Activated T-cell treated with anti-CD3 and anti-CD28 coated beads, Interleukin-2, amount 50 U/mL, for 48 hours (primary cell): ENCODE measurements at places on chromosomes 5 and 9.

DNA sequence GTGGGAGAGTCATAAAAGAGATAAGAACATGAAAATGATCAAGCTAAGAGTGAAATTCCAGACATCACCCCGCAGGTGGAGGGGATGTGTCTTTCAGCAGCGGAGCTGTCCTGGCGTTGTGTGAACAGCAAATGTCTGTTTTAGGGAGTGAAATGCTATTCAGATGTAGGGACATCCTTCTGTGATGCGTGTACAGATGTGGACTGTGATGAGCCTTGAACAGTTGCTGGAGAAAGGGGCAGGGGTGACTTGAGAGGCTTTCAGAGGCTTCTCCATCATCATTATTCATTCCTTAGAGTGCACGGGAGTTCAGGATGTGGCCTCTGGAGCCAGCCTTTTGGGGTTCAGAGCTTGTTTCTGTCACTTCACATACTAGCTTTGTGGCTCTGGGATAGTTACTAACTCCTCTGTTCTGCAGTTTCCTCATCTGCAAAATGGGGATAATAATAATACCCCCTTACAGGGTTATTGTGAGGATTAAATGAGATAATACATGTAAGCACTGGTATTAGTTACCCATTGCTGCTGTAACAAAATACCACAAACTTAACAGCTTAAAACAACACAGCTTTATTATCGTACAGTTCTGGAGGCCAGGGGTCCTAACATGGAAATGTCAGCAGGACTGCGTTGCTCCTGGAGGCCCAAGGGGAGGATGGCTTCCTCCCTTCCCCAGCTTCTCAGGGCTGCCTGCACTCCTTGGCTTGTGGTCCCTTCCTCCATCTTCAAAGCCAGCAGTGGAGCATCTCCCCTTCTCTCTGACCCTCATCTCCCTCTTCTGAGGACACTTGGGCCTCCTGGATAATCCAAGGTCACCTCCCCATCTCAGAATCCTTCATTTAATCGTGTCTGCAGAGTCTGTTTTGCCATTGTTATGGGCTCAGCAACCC, 9.4 kb downstream of the TRAF1 start:
- DNase-seq = no peak

GRCh38 chr9:10366171-10366779, 246.5 kb downstream of the PTPRD start:
- no peak for DNase-seq

- DNase-seq = no peak
These were observed 142.7 kb downstream of the ZSWIM6 start for GRCh38 chr5:61474746-61475145.

GRCh38 chr5:168400429-168401220, 85.6 kb upstream of the RARS1 start:
- no peak for DNase-seq

GRCh38 chr5:69312459-69313160, 20.0 kb downstream of the CCDC125 start:
- DNase-seq = no peak

DNA sequence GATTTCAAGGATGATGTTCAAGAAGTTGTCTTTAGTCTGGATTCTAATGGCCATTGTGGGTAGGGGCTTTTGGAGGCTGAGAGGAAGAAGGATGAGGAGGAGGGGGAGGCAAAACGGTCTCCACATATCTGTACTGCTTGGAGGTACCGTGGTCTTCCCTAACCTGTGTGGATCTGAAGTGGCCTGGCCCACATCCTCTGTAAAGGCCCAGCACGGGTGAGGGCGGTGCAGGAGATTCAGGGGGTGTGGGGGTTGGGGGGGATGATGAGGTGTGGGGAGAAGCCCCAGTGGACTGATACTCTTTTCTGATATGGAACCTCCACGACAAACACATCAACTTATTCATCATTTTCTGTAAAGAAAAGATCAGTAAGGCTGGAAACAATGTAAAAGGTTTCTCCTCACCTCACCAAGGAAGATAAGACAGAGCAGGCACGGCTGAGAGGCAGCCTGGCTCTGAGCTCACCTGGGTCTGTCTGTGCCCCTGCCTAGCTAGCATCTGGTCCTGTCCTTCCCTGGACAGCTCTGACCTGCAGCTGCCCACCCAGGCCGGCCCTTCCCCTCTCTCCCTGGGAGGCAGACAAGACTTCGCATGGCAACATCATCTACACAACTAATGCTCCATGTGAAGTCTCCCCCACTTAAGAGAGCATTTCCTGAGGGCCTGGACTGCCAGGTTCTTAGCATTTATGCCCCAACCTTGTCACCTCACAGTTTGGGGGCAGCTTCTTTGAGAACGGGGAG, 5.6 kb upstream of the IL3 start:
- DNase-seq = peak; percentile 17

GRCh38 chr5:36045895-36046294, 20.8 kb downstream of the UGT3A2 start:
- no peak for DNase-seq

GRCh38 chr9:14251154-14252071, 62.5 kb downstream of the NFIB start:
- DNase-seq = no peak

GRCh38 chr5:92455011-92455410, 1071.9 kb upstream of the ARRDC3 start:
- no peak for DNase-seq

- no peak for DNase-seq
These were observed 99.3 kb upstream of the LRRTM2 start for GRCh38 chr5:138974227-138975063.

GRCh38 chr5:124842725-124843595, 96.5 kb upstream of the ZNF608 start:
- DNase-seq = no peak

DNA sequence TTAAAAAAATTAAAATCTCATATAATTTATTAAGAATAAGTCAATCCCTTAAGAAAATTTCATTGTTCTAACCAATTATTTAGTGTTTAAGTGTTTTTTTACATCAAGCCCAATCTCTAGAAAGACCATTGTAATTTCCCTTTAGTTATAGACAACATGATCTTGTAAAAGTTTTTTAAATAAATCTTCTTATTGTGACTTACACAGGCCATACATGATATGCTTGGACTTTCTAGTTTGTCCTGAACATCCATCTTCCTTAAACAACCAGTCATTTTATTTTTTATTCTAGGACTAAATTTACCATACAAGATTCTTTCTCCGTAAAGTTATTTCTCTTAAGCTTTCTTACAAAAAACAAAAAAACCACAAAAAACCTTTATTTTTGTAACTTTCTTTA, 126.5 kb upstream of the MAST4 start:
- no peak for DNase-seq

GRCh38 chr9:72356041-72356582, 8.9 kb downstream of the ZFAND5 start:
- no peak for DNase-seq

GRCh38 chr9:135798263-135798585, 96.2 kb downstream of the KCNT1 start:
- no peak for DNase-seq

GRCh38 chr9:121744002-121744686, 92.7 kb downstream of the DAB2IP start:
- peak; percentile 38 for DNase-seq

GRCh38 chr5:156350256-156350655, 23.3 kb downstream of the SGCD start:
- DNase-seq = no peak

DNA sequence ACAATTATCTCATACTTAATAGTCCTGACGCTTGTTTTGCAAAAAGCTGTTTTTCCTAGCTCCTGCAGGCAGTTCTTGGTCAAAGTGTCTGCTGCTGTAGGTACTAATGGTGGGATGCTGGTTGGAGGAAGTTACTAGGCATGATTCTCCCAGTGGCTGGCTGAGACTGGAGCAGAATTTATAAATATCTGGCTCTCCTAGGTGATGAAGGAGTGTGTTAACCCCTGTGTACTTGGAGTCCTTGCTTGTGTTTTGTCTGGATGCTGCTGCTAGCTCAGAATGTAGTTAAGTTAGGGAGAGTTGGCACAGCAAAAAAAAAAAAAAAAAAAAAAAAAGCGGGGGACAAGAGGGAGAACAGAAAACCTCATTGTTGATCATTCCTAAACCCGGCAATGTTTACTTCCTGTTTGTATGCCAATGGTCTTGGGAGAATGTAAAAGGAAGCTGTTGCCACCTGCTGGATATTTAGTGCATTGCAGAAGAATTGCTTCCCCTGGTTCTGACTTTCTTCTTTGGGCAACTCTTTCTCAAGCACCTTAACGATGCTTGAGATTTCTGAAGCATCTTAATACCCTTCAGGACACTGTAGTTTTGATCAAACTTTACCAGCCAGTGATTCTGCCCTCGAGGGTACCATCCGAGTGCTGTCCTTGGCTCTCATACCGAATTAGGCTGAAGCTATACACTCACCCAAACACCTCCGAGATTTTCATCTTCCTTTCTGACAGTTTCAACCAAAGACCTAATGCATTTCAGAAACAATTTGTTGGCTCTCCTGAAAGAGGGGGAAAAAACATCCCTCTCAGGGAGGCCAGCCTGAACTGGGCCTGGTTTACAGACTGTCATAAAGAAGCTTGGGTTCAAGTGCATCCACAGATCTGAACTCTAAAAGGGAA, 71.7 kb upstream of the WWC1 start:
- peak; percentile 60 for DNase-seq

- no peak for DNase-seq
These were observed 159.8 kb upstream of the PLCXD3 start for GRCh38 chr5:41670216-41670615.

DNA sequence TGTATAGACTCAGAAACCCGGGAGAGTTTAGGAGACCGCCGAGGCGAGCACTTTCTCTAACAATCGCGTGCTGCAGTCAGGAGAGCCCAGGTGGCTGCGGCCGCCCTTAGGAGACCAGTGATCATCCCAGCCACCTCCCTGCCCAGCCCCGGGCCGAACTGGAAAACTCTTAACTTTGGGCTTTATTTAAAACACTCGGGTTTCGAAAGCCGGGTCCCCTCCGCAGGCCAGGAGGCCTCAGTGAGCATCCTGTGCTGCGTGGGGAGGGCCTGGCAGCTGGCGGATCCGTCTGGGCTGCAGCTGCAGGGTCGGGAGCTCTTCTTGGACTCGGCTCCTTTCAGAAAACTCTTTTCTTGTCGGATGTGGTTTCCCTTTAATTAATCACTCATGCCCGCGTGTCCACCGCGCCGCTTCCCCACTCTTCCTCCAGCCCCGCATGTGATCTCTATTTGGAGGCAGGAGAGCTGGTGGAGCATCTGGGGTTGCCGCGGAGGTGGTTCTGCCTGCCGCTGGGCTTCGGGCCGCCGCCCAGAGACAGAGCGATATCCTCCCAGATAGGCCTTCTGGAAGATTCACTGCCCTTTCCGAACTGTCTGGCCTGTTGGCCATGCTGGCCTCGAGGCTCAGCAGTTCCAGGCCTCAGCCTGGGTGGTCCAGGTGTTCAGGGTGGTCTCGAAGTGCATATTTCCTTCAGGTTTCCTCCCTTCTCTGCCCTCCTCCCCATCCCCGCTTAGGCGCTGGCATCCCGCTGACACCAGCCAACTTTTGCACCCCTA, 59.5 kb downstream of the TMEM174 start:
- peak; percentile 23 for DNase-seq

DNA sequence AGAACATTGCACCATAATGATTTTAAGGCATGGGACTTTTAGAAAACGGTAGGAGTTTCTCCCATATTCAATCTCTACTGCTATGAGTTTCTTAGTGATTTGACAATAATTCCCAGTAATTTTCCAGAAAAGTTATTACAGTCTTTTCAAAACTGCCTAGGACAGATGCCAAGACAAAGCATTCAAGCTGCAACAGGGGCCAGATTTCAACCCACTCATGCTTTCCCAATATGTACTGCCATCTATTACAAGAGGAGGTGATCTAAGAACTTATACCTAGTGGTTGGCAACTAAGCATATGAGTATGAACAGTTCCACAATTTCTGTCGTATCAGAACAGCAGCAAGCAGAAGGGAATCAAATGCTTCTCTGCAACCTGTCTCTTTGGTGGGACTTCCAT, 95.1 kb upstream of the TMED7 start:
- DNase-seq = no peak

DNA sequence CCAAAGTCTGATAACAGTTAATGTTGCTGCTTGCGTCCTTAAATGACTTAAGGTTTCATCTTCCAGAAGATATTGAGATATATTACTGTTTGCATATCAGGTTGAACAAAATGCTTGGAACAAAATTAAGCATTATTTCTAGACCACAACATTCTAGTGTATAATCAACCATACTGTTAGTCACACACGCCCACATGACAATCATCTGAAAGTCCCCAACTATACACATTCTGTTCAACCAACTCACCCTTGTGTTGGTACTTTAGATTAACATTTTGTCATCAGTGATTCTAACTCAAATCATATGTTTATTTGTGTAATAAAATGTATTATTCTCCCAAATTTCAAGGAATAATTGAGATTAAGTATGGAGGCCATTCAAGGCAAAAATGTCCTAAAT, 47.3 kb downstream of the LURAP1L start:
- DNase-seq = no peak

GRCh38 chr5:89756955-89757354, 652.6 kb downstream of the CETN3 start:
- DNase-seq = no peak

GRCh38 chr9:68507130-68507805, 33.4 kb downstream of the TMEM252 start:
- no peak for DNase-seq

- no peak for DNase-seq
These were observed 142.1 kb upstream of the CCDC152 start for GRCh38 chr5:42614509-42614908.

DNA sequence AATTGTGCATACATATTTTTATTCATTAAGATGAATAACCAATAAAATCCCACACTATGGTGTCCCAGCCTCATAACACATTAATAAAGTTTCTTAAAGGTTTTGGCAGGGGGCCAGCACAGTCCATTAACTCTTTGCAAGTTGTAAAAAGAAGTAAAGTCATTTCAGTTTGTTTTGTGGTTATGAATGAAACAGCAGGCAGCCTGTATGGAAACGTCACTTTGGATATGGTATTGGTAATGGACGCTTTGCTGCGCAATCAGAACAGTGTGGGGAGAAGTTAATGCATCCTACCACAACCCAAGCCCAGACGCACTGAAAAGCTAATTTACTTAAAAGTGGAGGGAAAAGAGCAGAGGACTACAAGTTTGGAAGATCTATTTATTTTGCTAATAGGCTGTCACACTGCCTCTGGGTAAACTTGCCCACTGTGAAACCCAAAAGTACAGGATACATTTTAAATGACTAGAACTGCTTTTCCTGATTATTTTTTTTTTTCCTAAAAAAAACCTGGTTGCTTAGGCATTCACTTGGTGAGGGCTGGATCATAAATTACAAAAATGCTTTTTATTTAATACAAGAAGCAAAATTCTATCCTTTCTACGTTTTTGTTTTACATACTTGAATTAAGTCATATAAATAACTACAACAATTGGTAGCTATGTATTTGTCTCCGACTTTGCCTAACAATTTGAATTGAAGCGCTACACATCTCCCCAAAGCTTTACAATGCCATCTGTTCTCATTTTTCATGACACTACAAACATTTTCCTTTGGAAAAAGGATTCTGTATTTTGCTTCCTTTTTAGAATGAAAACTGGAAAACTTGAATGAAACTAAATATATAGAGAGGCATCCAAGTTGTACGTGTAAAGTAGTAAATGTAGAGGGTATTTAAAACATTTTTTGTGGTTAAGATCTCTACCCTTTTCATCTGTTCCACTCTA, 104.3 kb downstream of the NFIB start:
- no peak for DNase-seq

- DNase-seq = no peak
These were observed 12.7 kb downstream of the CSF2 start for GRCh38 chr5:132086277-132086794.

GRCh38 chr5:11174591-11174990, 413.6 kb upstream of the DAP start:
- no peak for DNase-seq
